ENCODE measurements at places on chromosomes 4 and X. TPM values are rescaled to one million over a fixed set of nuclear protein-coding genes. Genes with fewer than 3 reads are reported as not detected.
A peak's percentile ranks its signal among the peaks of the same experiment; 100 is the strongest.

DNA sequence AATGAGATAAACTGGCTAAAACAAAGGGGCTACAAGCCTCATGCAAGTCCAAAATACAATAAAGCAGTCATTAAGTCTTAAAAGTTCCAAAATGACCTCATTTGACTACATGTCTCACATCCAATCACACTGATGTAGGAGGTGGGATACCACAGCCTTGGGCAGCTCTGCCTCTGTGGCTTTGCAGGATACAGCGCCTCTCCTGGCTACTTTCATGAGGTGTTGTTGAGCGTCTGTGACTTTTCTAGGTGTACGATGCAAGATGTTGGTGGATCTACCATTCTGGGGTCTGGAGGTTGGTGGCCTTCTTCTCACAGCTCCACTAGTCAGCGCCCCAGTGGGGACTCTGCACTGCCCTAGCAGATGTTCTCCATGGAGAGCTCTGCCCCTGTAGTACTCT lies 944.9 kb downstream of the TECRL start:
- DNase-seq, result no peak

The ARHGEF38 gene
- total RNA-seq, result not detected

The FATE1 gene
- total RNA-seq, result not detected

- peak; percentile 89 for DNase-seq
These were observed 64.7 kb downstream of the TBC1D14 start for GRCh38 chr4:6974138-6974848.

DNA sequence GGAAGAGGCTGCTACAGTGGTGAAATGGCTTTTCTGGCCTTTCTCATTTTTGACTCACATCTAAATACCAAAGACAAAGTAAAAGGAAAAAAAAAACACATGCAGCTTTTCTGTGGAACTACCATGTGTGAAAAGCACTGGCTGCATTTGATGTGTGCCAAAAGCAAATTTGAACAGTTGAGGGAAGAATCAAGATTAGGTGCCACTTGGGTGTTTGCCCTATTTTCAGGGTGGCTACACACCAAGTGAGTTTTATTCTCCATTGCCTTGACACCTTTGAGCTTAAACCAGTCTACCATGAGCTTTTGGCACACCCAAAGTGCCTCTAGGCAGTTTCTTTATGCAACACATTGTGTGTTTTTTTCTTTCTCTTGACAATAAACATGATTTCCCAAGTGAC lies 423.9 kb downstream of the FAM133A start:
- DNase-seq, result no peak

Measured in endothelial cell (in vitro differentiated cells).